ENCODE measurements at places on chromosomes 13 and 19.

DNA sequence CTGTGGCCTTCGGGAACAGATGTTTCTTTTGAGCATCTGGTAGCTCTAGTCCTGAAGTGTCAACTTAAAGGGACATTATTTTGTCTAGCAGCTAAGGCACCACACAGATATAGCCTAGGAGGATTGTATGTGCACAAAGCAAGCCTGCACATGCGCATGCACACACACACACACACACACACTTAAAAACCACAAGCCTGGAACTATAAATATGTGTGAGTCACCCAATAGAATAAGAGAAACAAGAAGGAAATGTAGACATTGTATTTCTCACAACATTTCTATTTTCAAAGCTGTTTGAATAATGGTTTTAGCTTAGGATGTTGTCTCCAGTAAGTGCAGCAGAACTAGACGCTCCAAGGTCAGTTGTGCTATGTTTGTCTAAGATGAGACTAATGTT lies 516.5 kb downstream of the SUCLA2 start:
- no peaks in the 10 kb centered on the region for H3K4me1 ChIP-seq
- H3K27me3 ChIP-seq, result peaks cover 3% of the 10 kb centered on the region
- no peak overlapping the region for H3K27ac ChIP-seq
- H3K4me3 ChIP-seq, result no peak overlapping the region

DNA sequence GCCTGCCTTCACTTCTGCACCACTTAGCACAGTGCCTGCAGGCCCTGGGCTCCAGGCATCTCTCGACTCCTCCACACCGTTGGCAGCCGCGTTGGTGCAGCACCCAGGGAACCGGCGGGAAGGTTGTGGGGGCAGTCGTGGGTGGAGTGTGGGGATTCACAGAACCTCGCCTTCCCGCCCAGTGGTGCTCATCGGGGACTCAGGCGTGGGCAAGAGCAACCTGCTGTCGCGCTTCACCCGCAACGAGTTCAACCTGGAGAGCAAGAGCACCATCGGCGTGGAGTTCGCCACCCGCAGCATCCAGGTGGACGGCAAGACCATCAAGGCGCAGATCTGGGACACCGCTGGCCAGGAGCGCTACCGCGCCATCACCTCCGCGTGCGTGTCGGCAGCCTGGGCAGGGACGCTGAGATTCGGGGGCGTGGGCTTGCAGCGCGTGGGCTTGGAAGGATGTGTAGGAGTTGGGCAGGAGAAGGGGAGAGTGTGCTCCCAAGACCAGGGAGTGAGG lies 9.6 kb downstream of the RAB11B start:
- DNase-seq, result no peak
- peaks cover 7% of the 10 kb centered on the region for H3K36me3 ChIP-seq
- peaks cover 14% of the 10 kb centered on the region for H3K4me1 ChIP-seq

DNA sequence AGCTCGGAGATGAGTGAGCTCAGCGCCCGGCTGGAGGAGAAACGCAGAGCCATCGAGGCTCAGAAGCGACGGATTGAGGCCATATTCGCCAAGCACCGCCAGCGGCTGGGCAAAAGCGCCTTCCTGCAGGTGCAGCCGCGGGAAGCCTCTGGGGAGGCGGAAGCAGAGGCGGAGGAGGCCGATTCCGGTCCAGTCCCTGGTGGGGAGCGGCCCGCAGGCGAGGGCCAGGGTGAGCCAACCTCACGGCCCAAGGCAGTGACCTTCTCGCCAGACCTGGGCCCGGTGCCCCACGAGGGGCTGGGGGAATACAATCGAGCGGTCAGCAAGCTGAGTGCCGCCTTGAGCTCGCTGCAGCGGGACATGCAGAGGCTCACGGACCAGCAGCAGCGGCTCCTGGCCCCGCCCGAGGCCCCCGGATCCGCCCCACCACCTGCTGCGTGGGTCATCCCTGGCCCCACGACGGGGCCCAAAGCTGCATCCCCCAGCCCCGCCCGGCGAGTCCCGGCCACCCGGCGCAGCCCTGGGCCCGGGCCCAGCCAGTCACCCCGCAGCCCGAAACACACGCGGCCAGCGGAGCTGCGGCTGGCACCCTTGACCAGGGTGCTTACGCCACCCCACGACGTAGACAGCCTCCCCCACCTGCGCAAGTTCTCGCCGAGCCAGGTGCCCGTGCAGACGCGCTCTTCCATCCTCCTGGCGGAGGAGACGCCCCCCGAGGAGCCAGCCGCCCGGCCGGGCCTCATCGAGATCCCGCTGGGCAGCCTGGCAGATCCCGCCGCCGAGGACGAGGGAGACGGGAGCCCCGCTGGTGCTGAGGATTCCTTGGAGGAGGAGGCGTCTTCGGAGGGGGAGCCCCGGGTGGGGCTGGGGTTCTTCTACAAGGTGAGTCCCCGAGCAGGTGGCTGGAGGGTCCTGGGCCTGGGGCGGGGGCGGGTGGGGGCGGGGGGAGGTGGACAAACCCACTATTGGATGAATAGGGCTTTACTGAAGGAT lies 16.8 kb downstream of the XAB2 start:
- DNase-seq, result no peak
- H3K4me1 ChIP-seq, result no peaks in the 10 kb centered on the region
- H3K27me3 ChIP-seq, result no peaks in the 10 kb centered on the region
- H3K4me3 ChIP-seq, result no peak overlapping the region
- H3K27ac ChIP-seq, result no peak overlapping the region

- H3K27me3 ChIP-seq, result no peaks in the 10 kb centered on the region
- DNase-seq, result no peak
- H3K27ac ChIP-seq, result no peak overlapping the region
- no peaks in the 10 kb centered on the region for H3K36me3 ChIP-seq
- no peak overlapping the region for H3K4me3 ChIP-seq
Observed at GRCh38 chr19:43444531-43445287, 20.7 kb downstream of the LYPD3 start.

DNA sequence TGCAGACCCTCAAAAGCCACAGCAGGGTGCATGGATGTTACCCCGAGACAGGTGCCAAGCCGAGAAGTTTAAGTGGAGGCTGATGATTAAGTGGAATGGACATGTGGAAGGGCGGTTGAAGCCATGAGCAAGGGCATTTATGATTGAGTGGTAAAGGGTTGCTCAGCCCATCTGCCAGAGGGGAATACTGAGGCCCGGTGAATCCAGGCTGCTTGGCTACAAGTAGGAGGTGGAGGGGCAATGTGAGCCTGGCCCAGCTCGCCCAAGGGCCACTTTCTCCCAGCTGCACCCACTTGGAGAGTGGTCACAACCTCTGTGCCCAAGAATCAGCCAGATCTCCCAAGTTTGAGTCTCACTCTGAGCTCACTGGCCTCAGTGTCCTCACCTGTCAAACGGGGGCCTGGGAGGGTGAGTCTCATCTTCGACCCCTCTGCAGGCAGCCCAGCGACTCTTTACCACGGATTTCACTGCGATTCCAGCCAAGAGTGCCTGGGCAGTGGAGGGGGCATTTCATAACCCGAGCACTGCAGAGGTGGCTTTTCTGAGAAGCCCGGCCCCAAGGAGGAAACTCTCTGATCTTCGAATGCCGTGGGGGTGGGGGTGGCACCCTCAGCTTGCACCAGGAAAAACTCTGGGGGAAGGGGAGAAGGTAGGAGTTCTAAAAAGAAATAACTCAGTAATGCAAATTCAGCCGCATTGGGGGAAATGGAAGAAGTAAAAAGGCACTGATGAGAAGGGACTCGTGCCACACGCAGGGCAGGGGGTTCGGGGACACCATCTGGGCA lies 62.9 kb upstream of the KLF2 start:
- H3K27ac ChIP-seq, result peak overlapping the region; percentile 42
